Umbilical cord (tissue), 2 donors: ENCODE measurements at places on chromosomes 1 and 21.

GRCh38 chr1:203632941-203633340, 6.3 kb downstream of the ATP2B4 start:
- no peak for DNase-seq

DNA sequence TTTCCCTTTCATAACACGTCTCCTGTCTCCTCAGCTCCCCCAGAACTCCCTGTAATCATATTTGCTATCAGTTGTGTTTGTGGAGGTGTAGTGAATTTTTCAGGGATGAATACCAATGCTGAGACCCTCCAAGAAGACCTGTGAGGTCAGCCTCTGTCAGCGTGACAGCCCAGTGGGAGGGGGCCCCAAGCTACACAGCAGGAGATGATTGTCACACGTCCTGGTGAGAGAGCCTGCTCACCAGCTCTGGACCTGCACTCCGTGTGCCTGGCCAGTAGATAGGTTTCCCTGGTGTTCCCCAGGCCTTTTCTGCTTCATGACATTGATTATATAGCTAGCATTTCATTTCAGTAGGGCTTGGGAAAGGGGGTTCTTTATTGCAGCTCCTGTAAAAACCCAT, 421.5 kb downstream of the KIF26B start:
- DNase-seq, result no peak

DNA sequence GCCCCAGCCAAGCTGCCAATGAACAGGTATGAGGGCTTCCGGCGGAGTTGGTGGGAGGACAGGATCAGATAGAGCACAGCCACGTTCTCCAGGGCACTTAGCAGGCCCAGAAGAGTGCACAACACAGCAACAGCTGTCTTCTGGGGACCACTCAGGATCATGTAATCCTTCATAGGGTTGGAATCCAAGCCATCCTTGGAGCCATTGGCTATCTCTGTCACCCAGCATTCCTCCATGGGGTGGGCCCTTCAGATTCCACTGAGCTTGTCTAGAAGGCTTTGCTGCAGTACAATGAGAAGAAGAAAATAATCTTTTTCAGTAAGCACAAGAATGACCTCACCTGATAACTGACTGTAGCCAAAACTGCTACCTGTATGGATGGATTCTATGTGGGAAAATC, 7.3 kb upstream of the FUCA1 start:
- no peak for DNase-seq

DNA sequence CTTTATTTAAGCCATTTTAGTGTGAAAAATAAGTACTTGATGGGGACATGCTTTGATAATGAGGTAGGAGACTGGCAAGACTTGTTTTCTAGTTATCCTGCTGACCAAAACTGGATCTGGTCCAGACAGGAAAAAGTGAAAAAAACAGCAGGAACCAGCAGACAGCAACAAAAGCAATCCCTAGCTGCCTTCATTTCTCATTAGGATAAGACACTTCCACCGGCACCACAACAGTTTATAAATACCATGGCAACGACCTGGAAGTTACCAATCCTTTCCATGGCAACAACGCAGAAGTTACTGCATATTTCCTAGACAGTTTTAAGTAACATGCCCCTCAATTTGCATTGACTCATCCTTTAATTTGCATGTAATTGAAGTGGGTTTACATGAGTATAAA, 993.8 kb upstream of the NCAM2 start:
- DNase-seq, result no peak

DNA sequence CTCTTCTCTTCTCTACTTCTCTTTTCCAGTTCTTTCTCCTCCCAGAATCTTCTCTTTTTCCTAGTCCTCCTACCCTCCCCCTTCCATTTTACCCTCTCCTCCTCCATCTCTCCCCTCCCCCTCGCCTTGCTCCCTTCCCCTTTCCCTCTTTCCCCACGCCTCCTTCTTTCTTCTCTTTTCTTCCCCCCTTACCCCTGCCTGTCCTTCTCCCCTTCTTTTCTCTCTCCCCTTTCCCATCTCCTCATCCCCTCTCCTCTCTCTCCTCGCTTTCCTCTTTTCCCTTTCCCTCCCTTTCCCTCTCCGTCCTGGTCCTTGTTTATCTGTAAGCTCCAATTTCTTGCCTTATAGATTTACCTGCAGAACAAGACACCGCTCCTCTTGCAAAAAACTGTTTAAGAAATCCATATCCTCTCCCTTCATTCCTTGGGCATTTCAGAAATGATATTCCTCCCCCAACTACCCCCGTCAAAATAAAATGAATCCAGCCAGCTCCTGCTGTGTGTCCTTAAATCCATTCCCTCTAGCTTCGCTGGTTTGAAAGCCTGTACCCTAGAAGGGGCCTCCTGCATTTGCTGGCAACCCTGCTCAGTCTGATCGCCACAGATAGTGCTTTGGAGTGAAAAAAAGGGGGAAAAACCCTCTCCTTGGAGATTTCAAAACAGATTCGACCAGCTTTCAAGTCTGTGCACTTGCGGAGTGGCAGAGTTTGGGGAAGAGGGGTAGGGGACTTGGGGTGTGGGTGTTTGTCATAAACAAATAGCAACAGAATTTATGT, 89.4 kb downstream of the PAPPA2 start:
- DNase-seq, result peak; percentile 49

- no peak for DNase-seq
Measured at GRCh38 chr1:9047019-9047418, 20.8 kb upstream of the SLC2A7 start.

- DNase-seq, result no peak
Measured at GRCh38 chr1:238476841-238477240, 586.1 kb upstream of the ZP4 start.

DNA sequence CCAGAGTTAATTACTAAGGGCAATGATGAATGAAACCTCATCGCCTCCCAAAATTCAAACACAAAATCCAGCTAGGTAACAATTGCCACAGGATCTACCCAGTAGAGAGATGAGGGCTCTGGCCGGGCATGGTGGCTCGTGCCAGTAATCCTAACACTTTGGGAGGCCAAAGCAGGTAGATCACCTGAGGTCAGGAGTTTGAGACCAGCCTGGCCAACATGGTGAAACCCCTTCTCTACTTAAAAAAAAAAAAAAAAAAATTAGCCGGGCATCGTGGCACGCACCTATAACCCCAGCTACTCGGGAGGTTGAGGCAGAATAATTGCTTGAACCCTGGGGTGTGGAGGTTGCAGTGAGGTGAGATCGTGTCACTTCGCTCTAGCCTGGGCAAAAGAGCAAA, 15.8 kb downstream of the CD2 start:
- no peak for DNase-seq

DNA sequence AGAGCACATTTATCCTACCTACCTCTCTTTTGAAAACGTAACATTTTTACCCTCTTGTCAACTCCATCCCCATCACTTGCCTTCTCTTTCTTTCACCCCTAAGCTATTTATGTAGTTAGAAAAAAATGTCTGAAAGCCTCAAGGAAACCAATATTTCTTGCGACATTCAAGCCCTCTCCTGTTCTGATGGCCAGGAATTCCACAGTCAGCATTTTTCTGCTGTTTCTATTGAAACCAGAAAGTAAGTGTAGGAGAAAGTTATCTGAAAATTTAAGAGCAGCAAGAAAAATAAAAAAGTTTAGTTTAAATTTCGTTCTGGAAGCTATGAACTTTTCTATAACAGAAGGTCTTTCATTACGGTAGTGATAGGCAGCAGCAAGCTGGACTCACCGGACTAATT, 247.6 kb upstream of the PBX1 start:
- DNase-seq, result peak; percentile 35

GRCh38 chr1:201518071-201518470, 11.1 kb upstream of the CSRP1 start:
- no peak for DNase-seq

- DNase-seq, result no peak
Measured at GRCh38 chr1:65440915-65441314, 20.4 kb downstream of the LEPR start.

GRCh38 chr1:1677718-1678580, 14.6 kb downstream of the SLC35E2B start:
- DNase-seq, result no peak
